ENCODE measurements at places on chromosomes 7 and 10. TPM values are rescaled to one million over a fixed set of nuclear protein-coding genes. Genes with fewer than 3 reads are reported as not detected.

CCDC201 gene
- not detected for total RNA-seq

NAT16 gene
- total RNA-seq, result not detected

ABCB1 gene
- 0.74 TPM for total RNA-seq

TMEM176A gene
- total RNA-seq, result 2.9 TPM

SLC39A12 gene
- not detected for total RNA-seq

MICALL2 gene
- total RNA-seq, result 11.9 TPM

MYL10 gene
- not detected for total RNA-seq

CYP3A7 gene
- total RNA-seq, result not detected

CREM gene
- 61.0 TPM for total RNA-seq

CPVL gene
- 6.1 TPM for total RNA-seq

ELAPOR2 gene
- 3.3 TPM for total RNA-seq

PON1 gene
- not detected for total RNA-seq

PAX4 gene
- total RNA-seq, result not detected

LIPJ gene
- 0.23 TPM for total RNA-seq

KLF14 gene
- total RNA-seq, result 0.34 TPM

PRTFDC1 gene
- total RNA-seq, result 0.50 TPM

Data from psoas muscle (tissue), 8 donors.